ENCODE measurements at places on chromosomes 12 and 14.

GRCh38 chr12:40575987-40576386 lies 116.3 kb upstream of the CNTN1 start:
- DNase-seq: no peak

GRCh38 chr12:105358789-105359188 lies 28.3 kb downstream of the C12orf75 start:
- no peak for DNase-seq

GRCh38 chr12:77600468-77600843 lies 230.2 kb upstream of the NAV3 start:
- DNase-seq: no peak

DNA sequence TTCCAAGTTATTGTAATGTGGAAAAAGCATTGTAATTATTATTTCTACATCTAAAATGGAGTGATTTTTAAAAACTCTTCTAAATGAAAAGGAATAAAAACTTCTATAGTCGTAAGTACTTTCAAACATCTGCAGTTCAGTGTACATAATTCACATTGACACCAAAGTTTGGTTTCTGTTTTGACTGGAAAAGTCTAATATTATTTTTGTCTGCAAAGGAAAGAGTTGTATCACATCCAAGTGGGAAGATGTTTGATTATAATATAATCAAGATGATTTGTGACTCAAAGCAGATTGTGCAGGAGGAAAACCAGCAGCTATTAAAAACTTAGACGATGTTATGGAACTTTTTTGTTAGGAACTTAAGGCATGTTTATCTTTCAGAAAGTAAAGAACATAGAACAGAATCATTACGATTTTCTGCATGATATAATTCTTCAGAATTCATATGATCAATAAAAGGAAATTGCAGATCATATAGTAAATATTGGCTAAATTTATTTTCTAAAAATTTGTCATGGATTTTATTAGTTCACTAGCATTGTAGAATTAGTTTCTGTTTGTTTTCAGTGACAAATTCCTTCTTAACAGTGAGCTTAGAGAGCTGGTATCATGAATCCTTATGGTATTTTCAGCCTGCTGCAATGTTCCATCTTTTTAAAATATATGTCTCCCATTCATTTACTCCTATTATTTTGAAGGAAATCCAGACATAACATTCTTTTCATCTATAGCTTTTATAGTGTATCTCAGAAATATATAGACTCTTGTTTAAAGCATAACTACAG lies 145.8 kb downstream of the MIPOL1 start:
- DNase-seq: no peak

Data from stimulated activated CD4-positive, alpha-beta T cell treated with anti-CD3 and anti-CD28 coated beads, Interleukin-15, amount 100 ng/mL, for 24 hours (primary cell).